ENCODE measurements at places on chromosomes 2 and 18.
A peak's percentile ranks its signal among the peaks of the same experiment; 100 is the strongest.

DNA sequence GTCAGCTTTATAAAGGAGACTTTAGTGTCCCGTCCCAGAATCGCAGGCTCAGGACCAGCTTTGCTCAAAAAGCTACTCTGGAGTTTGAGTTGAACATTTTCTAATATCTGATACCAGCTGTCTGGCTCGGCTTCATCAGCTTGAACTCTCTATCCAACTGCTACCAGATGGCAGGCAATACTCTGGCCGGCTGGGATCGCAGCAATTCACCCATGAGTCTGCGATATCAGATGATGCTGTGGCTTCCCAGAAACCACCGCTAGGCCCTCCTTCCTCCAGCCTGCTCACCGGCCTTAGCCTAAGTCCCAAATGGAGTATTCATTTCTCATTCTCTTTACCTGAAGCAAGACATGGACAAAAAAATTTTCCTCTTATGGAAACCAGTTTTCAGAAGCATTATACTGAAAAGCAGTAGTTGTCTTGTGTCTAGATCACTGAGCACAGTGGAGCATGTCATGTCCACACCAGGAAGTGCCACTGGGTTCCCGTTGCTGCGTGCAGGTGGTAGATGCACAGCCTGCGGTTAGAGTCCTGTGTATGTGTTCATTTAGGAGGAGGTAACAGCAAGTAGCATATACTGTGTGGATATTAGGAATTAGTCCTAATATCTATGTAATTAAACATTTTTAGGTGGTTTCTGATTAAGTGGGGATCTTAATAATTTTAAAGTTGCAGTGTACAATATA lies 162.0 kb upstream of the SOX11 start:
- no peak for DNase-seq

DNA sequence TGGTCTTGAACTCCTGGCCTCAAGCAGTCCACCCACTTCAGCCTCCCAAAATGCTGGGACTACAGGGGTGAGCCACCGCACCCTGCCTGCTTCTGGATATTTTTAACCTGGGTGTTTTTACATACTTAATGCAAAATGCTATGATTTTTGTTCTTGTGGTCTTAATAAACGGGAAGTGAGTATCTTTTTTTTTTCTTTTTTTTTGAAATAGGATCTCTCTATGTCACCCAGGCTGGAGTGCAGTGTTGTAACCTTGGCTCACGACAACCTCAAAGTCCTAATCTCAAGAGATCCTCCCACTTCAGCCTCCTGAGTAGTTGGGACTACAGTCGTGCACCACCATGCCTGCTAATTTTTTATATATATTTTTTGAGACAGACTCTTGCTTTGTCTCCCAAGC lies 19.2 kb upstream of the ASXL2 start:
- DNase-seq: no peak

GRCh38 chr2:25566694-25567093 lies 106.7 kb downstream of the DTNB start:
- DNase-seq: no peak

DNA sequence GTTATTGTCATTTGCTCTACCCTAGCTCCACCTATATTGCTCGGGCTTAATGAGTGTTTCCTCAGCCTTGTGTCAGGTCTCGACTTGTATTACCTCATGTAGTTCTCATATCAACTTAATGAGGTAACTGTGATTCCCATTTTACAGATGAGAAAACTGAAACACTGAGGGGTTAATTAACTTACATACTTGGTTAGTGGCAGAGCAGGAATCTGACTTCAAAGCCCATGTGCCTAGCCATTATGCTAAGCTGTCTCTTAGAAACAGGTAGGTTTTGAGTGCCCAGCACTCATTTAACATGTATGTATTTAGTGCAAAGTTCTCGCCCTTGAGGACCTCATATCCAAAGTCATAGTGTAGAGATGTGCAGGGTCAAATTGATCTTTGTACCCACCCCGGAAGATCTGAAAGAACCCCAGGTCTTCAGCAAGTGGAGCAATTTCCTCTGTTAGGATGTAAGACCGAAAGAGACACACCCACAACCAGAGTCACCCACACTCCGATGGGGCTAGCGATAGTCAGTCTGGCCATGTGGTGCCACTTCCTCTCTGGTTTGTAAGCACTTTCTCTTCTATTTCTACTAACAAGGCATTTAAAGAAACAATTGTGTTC lies 121.0 kb upstream of the SLC39A10 start:
- DNase-seq: no peak

GRCh38 chr18:48798334-48799245 lies 152.2 kb downstream of the SMAD7 start:
- peak; percentile 6 for DNase-seq

GRCh38 chr2:28063492-28063962 lies 173.0 kb downstream of the BABAM2 start:
- DNase-seq: no peak

DNA sequence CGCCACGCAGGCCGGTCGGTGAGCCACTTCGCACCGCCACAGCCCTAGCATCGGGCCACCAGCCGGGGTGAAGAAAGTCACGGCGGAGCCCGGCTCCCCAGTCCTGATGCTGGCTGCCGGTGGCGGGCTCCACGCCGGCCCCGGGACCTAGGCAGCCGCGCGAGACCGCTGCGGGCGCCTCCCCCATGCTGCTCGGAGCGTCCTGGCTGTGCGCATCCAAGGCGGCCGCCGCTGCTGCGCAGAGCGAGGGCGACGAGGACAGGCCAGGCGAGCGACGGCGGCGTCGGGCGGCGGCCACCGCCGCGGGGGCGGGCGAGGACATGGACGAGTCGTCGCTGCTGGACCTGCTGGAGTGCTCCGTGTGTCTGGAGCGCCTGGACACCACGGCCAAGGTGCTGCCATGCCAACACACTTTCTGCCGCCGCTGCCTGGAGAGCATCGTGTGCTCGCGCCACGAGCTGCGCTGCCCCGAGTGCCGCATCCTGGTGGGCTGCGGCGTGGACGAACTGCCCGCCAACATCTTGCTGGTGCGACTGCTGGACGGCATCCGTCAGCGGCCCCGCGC lies 433 bp downstream of the SH3RF3 start:
- DNase-seq: peak; percentile 25

GRCh38 chr2:137381731-137382130 lies 582.5 kb upstream of the HNMT start:
- DNase-seq: no peak

DNA sequence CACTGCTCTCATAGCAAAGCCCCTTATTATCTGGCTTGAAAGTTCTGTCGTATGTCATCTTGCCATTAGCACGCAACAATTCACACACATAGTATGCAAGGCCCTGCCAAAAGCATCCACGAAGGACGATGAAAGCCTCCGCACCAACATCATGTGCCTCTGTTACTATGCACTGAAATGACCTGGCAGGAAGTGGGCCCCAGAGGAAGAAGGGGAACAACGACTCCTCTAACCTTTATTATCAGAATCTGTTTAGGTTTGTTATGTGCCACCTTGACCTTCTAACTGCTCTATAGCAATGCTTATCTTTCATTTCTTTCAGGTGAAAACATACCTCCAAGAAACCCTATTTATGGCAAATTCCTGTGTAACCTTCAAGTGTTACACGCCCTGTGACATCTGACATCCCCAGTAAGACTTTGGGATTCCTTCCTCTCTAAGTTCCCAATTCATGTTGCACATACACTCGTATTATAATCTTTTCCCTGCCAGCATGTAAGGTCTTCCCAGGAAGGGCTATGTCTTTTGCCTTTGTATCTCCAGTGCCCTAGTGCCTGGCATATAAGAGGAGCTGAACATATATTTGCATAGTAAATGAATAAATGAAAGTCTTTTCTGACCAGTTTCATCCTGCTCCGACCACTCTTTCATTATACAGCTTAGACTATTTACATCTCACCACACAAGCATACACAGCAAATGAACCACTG lies 7.0 kb upstream of the NDUFV2 start:
- no peak for DNase-seq

DNA sequence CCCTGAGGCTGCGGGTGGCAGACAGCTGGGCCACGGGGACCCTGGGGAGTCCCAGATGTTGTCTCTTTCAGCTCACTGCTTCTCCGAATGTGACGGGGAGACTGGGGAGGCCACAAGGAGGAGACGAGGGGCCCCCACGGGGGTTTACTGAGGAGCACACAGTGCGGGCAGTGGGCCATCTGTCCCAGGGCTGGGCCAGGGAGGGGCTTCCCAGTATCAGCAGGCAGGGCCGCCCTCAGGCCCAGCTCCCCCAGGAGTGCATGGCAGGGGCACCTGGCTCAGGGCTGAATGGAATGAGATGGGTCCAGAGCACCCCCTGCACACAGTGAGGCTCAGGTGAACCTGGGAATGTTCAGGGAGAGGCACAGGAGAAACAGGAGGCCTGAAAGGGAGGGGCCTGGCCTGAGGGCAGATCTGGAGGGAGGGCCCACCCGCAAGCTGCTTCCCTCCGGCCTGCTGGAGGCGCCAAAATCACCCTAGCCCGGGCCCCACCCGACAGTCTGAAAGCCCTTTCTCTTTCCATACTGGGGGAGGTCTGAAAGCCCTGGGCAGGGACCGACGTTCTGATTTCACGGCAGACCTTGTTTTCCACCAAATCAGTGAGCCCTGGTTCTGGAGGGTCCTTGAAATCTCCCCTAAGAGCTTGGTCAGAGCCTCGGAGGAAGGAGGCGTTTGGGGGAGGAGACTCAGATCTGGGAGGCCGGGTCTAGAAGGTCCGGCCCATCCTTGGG lies 35.5 kb upstream of the PTMA start:
- peak; percentile 85 for DNase-seq

DNA sequence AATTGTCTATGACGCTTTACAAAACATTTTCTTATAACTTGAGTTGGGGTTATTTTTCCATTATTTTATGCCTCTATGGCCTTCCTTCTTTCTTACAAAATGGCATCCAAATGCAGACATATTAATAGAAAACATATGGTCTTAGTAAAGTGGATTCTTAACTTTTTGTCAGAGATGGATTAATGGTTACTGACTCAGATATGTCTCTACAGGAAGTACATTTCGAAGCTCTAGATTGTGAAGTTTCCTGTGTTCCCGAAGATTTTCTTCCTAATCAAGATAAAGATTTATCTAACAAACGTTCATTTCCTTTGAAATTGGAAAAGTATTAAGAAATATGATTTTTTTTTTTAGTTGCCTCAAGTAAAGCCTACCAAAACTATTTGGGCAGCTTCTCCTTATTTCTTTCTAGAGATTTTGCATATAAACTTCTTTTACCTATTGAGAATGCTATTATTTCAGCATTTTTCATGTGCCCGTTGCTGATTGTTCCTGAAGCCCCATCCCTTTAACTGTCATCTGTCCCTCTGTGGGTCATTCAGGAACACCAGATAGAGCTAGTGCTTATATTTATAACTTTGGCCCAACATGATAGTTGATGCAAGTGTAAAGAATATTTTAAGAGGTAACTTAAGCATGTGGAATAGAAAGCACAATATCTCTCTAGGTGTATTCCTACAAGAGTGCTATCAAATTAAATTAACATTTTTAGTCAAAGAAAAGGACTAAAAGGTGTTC lies 498.0 kb downstream of the CCDC85A start:
- DNase-seq: no peak

DNA sequence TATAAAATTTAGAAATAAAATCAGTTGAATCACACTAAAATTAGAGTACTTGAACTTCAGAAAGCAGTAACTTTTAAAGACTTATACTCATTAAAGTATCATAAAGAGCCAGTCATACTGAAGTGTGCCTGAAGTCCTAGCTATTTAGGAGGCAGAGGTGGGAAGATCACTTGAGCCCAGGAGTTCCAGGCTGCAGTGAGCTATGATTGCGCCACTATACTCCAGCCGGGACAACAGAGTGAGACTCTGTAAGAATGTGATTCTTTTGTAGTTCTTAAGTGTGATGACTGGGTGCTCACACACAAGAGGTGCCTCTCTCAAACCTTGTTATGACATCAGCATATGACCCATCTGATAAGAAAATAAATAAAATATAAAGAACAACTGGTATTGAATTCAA lies 14.6 kb downstream of the TLK1 start:
- no peak for DNase-seq

- no peak for DNase-seq
These were observed 60.7 kb upstream of the ITGA6 start for GRCh38 chr2:172366596-172367150.

- no peak for DNase-seq
These were observed 14.8 kb downstream of the ASPRV1 start for GRCh38 chr2:69946351-69947324.

GRCh38 chr2:120764991-120765677 lies 29.5 kb downstream of the GLI2 start:
- peak; percentile 11 for DNase-seq

DNA sequence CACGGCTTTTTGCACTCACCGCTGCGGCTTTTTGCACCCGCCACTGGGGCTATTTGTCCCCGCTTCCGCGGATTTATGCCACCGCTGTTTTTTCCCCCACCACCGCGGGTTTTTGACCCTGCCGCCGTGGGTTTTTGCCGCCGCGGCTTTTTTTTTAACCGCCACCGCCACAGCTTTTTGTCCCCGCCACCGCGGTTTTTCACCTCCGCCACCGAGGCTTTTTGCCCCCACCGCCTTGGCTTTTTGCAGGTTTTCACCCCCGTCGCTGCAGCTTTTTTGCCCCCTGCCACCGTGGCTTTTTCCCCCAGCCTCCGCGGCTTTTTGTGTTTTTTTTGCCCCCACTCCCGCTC lies 2796.7 kb upstream of the TEKT4 start:
- DNase-seq: no peak

GRCh38 chr2:215998636-215999035 lies 14.7 kb downstream of the MREG start:
- DNase-seq: no peak

DNA sequence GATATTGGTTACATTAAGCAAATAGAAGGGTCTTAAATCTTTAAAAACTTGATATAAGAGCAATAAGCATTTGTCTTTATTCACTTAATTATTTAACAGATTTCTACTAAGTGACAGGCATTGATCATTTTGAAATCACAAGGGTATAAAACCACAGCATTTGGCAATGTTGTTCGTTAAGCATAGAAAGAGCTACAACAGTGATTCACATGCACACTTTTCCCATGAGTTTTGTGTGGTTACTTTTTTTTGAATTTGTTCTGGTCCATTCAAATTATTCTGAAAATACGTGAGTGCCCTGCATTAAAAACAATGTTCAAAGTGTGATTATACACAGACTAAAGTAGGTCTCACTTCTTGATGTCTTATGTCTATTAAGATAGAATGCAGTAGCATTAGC lies 52.2 kb downstream of the LYPD6B start:
- DNase-seq: no peak

DNA sequence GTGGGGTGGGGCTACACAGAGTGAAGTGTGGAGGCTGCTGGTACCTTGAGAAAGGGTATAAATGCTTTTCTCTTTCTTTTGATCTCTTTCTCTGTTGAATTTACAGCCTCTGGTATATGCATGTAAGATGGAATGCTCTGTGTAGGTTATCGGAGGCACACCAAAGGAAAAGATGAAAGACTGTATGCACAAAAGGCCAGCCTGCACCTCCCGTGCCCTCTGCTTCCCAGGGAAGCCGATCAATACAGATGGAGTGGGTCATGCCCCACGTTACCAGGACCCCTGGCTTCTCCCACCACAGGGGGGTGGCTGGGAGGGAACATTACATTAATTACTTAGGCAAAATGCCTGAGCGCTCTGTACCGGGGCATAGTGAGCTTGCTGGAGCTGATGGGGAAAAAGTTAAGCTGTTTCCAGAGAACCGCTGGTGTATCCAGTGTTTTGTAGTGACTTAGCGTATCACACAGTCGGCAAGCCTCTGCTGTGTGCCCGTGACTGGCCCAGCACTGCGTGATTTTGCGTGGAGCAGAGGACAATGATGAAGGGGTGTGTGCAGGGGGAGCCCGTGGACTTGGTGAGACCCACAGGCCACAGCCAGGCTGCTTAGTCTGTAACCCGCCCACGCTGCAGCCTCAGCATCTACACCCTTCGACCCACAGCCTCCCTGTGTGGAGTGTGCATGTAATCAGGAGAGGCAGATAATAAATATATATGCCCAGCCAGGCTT lies 8.0 kb downstream of the ALLC start:
- DNase-seq: no peak

- no peak for DNase-seq
These were observed 37.7 kb upstream of the RNF103 start for GRCh38 chr2:86661333-86661732.
